Spinal cord (tissue), 10 donors: ENCODE measurements at places on chromosomes 5 and 9. TPM values are rescaled to one million over a fixed set of nuclear protein-coding genes. Genes with fewer than 3 reads are reported as not detected.

- no peaks in the 10 kb centered on the region for H3K4me1 ChIP-seq
- no peaks in the 10 kb centered on the region for H3K36me3 ChIP-seq
- no peak for DNase-seq
- no peak overlapping the region for H3K27ac ChIP-seq
These were observed 209.1 kb downstream of the ADGRV1 start for GRCh38 chr5:90767710-90768109.

- DNase-seq = no peak
- H3K4me1 ChIP-seq = no peaks in the 10 kb centered on the region
- no peaks in the 10 kb centered on the region for H3K27me3 ChIP-seq
- H3K4me3 ChIP-seq = no peak overlapping the region
These were observed 160.8 kb downstream of the CEMIP2 start for GRCh38 chr9:71607461-71607881.

GRCh38 chr5:161299053-161299452 lies 247.5 kb downstream of the GABRB2 start:
- no peaks in the 10 kb centered on the region for H3K4me1 ChIP-seq
- no peaks in the 10 kb centered on the region for H3K27me3 ChIP-seq
- H3K4me3 ChIP-seq = no peak overlapping the region
- DNase-seq = no peak
- H3K36me3 ChIP-seq = no peaks in the 10 kb centered on the region

The NNT gene
- 137 TPM for total RNA-seq

GRCh38 chr9:2722715-2723114 lies 5.4 kb downstream of the KCNV2 start:
- H3K4me1 ChIP-seq = no peaks in the 10 kb centered on the region
- DNase-seq = no peak
- H3K4me3 ChIP-seq = no peak overlapping the region
- no peak overlapping the region for H3K27ac ChIP-seq

DNA sequence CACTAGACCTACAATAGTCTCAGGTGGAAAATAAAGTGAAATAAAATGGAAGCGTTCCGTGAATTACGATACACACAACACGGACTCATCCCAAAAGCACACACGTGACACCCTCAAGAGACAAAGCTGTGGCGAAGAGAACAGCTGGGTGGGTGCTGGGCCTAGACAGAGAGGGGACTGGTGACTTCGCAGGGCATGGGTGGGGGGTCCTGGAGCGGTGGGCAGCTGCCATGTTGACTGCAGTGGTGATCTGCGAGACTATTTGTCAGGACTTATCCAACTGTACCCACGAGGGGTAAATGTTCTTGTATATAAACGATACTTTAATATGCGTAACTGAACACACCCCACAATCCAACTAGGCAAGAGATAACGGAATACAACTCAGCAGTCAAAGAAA lies 52.0 kb downstream of the GOLM1 start:
- H3K4me3 ChIP-seq = no peak overlapping the region
- no peak for DNase-seq
- H3K4me1 ChIP-seq = peaks cover 15% of the 10 kb centered on the region
- peaks cover 14% of the 10 kb centered on the region for H3K36me3 ChIP-seq

The KCNN2 gene
- 7.3 TPM for total RNA-seq

GRCh38 chr5:132056610-132057497 lies 3.6 kb upstream of the IL3 start:
- no peaks in the 10 kb centered on the region for H3K27me3 ChIP-seq
- no peak overlapping the region for H3K4me3 ChIP-seq
- H3K36me3 ChIP-seq = no peaks in the 10 kb centered on the region
- H3K27ac ChIP-seq = no peak overlapping the region
- no peaks in the 10 kb centered on the region for H3K4me1 ChIP-seq

GRCh38 chr9:98793031-98793430 lies 3.3 kb downstream of the ANKS6 start:
- DNase-seq = no peak
- peaks cover 30% of the 10 kb centered on the region for H3K4me1 ChIP-seq
- no peak overlapping the region for H3K4me3 ChIP-seq
- H3K36me3 ChIP-seq = peaks cover 14% of the 10 kb centered on the region

- H3K4me3 ChIP-seq = no peak overlapping the region
- DNase-seq = no peak
- H3K27me3 ChIP-seq = no peaks in the 10 kb centered on the region
- no peak overlapping the region for H3K27ac ChIP-seq
- no peaks in the 10 kb centered on the region for H3K36me3 ChIP-seq
These were observed 29.8 kb downstream of the DAB2 start for GRCh38 chr5:39394946-39395345.
